SK-MEL-5 (cell line): ENCODE measurements at places on chromosomes 3 and 15.

DNA sequence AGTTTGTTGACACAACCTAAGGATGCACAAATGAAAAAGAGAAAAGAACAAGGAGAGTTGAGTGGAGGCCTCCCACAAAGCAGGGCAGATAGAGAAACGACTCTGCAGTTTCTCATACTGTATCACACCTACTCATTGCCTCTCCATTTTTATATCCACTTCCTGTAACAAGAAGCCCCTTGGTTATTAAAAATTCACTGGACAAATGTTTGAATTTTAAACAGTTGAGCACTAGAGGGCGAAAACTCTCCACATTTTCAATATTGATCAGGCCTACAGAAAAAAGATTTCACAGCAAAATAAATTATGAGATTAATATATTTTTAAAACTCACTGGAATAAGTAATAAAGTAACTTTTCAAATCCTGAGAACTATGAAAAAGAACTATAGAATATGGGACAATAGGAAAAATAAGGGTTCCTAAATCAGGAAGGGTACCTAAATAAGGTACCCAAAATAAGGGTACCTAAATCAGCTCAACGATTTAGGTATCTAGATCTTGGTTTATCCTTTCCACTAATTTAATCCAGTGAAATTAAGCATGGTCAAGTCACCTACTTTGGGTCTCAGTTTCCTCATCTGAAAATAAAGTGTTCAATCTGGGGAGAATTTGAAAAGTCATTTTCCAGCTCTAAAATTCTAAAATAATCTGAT is 47.0 kb upstream of the PPIB start:
- DNase-seq: peak; percentile 74

- no peak for DNase-seq
Measured at GRCh38 chr3:192229866-192230265, 497.5 kb downstream of the FGF12 start.

DNA sequence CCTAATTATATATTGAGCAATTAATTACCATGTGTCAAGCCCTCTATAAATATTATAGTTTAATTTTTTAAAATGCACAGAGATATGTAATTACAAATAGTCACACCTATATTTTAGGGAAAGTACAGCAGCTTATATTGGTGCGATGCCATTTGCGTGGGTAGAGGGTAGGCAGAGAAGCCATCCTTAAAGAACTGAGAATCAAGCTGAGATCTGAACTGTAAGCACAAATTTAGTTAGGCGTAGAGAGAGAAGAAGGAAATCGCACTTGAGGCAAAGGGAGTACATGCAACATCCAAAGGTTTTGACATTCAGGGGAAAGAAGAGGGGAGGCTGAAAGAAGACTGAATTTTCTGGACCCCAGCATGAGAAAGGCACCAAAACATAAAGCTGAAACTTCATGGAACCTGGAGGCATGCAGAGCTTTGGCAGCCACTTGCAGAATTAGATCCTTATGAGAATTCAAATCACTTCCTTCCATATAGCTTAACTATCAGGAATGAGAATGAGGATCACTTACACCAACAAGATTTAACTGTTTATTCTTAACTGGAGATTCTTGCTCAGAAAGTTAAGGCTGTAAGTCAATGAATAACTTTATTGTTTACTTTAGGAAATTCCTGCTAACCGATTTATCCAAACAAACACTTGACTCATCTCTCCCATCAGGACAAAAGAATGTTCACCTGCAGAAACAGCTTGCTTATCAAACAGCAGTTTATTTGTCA is 114.3 kb downstream of the TGFBR2 start:
- DNase-seq: no peak

GRCh38 chr3:43736558-43737440 is 46.1 kb downstream of the ABHD5 start:
- DNase-seq: no peak

DNA sequence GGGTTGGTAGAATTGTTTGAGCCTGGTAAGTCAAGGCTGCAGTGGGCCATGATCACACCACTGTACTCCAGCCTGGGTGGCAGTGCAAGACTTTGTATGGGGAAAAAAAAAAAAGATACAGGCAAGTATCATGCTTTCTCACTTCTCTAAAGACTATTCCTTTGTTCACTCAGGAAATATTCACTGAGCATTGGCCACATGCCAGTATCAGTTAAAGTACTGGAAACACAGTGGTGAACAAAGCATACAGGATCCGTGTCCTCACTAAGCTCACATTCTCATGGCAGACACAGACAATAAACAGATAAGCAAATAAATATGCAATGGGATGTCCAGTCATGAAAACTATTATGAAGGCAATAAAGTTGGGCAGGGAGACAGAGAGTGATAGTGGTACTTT is 5.1 kb upstream of the MTHFS start:
- peak; percentile 72 for DNase-seq

- DNase-seq: no peak
Measured at GRCh38 chr3:171057072-171057471, 30.6 kb upstream of the SLC2A2 start.

GRCh38 chr15:101522621-101523559 is 33.4 kb upstream of the PCSK6 start:
- DNase-seq: no peak

DNA sequence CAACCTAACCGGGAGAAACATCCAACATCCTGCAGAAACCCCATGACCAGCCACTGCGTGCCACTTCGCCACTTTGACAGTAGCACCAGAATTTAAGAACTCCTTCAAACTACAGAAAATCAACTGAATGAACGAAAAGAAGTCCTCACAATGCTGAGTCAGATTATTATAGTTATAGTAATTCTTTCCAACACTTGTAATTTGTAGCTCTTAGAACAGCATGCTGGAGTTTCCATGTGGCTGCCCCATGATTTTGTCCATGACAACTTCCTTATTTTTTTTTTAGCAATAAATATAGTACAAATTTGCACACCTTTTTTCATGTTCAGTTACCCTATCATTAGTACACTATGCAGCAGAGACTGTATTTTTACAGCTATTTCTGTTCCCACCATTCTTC is 26.1 kb upstream of the SSR3 start:
- no peak for DNase-seq

GRCh38 chr3:47469616-47470015 is 6.1 kb downstream of the SCAP start:
- no peak for DNase-seq

- no peak for DNase-seq
Measured at GRCh38 chr15:79967298-79968182, 3.5 kb downstream of the BCL2A1 start.

DNA sequence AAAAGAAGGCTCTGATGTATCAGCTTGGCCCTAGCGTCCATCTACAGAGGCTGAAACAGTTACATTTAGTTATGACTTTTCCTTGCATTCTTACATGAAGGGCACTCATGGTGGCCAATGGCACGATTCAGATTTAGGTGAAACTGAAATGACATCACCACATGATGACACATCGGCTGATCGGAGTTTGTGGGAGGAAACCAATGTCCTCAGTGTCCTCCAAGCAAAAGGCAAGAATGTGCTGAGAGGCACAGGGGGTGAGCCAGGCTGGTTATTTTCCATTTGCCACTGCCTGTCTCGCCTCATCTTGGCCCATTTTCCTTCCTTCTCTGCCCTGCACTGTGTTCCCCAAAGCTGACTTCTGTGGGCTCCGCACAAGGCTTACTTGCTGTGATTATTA is 34.4 kb downstream of the TARS3 start:
- DNase-seq: no peak

GRCh38 chr3:143775459-143775858 is 72.8 kb downstream of the SLC9A9 start:
- DNase-seq: peak; percentile 65

- no peak for DNase-seq
Measured at GRCh38 chr3:119015942-119016341, 18.7 kb downstream of the IGSF11 start.

GRCh38 chr3:111981457-111981763 is 2.6 kb downstream of the ABHD10 start:
- DNase-seq: no peak

DNA sequence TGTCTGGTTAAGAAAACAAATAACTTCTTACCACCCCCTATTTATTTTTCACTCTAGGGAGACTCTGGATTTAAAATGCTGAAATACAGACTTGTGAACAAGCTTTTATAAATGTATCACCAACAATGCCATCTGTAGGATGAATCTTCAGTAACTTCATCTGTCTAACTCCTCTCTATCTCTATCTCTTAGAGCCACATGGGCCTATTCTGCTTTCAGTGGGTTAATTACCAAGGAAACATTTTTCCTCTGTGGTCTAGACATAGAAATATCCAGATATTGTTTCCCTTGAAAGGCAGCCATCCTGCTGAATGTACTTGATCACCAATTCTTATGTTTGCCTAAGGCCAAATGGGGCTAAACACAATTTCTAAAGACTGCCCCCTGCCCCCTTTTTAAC is 167.6 kb upstream of the COL8A1 start:
- DNase-seq: no peak

DNA sequence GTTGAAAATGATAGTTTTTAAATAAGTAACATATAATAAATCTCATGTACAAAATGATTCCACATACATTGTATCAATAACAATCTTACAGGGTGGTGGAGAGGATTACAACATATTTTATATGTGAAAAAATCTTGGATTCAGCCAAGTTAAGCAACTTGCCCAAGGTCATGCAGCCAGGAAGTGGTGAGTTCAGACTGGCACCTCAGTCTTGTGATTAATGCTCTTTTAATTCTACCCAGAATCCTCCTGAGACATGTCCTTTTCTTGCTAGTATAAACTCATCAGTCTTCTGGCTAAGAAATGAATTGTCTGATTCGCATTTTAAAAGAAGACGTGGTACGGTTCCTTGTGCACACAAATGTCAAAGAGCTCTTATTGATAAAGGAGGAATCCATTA is 4.5 kb upstream of the MYRIP start:
- peak; percentile 32 for DNase-seq

DNA sequence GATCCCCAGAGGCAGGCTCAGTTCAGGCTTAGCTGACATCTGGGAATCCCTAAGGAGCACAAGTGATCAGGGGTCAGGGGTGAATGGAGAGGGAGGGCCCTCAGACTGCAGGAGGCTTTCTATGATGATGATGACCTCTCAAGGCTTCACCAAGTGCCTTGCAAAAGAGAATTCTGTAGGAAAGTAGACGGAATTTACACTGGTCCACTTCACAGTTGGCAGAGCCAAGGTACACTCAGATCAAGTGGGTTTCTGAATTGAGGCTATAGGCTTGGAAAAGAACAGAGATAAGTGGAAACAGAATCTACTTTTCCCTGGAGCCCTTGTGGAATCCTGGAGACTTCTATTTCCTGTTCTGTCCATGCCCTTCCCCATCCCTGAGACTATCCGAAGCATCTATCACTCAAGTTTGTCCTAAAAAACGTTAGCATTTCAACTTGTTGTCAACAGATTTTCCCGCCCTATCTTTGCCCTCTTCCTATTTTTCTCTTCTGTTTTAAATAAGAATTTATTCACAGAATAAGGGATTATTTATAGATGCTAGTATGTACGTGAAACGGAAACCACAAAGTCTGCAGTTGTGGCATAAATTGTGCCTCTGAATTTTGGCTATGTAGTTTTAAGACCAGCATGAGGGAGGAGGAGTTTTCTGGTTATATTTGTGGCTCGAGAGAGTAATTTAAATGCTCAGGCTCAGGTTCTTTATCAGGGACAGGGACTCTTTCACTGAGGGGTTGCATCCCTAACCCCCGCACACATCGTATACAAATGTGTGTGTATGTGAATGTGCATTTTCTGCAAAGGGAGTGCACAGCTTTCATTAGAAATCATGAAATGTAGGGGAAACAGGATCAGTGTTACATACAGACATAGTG is 12.8 kb downstream of the GCSAM start:
- no peak for DNase-seq

GRCh38 chr3:44913868-44914468 is 39.6 kb downstream of the TGM4 start:
- DNase-seq: peak; percentile 76

- DNase-seq: no peak
Measured at GRCh38 chr3:100932491-100932890, 60.7 kb downstream of the ABI3BP start.

GRCh38 chr3:20924646-20925385 is 738.8 kb upstream of the SGO1 start:
- peak; percentile 80 for DNase-seq

GRCh38 chr3:72891053-72891855 is 3.4 kb downstream of the GXYLT2 start:
- peak; percentile 87 for DNase-seq

DNA sequence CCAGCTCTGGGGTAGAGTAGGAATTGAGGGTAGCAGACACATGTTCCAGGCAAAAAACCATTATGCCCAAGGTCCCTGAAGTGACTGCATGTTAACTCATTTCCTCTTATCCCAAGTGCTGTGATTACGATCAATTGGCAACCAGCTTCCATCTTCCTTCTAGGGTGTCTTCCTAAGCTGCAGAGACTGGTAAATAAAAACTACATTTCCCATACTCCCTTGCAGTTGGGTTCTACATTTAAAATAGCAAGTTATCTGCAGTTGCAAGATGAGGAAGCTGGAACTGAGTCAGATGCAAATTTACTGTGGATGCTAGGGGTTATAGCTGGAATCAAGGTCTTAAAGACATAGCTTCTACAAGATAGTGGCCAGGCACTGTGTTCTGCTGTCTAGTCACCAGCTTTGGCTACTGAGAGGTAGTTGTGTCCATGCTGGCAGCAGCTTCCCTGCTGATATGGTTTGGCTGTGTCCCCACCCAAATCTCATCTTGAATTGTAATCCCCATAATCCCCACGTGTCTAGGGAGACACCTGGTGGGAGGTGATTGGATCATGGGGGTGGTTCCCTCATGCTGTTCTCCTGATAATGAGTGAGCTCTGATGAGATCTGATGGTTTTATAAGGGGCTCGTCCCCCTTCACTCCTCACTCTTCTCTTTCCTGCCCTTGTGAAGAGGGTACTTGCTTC is 51.3 kb upstream of the FBN1 start:
- no peak for DNase-seq

- DNase-seq: no peak
Measured at GRCh38 chr15:42068601-42069000, 25.8 kb downstream of the PLA2G4D start.

GRCh38 chr15:81740416-81740815 is 305.4 kb downstream of the MEX3B start:
- no peak for DNase-seq

GRCh38 chr3:124907957-124908356 is 20.8 kb upstream of the ITGB5 start:
- no peak for DNase-seq

DNA sequence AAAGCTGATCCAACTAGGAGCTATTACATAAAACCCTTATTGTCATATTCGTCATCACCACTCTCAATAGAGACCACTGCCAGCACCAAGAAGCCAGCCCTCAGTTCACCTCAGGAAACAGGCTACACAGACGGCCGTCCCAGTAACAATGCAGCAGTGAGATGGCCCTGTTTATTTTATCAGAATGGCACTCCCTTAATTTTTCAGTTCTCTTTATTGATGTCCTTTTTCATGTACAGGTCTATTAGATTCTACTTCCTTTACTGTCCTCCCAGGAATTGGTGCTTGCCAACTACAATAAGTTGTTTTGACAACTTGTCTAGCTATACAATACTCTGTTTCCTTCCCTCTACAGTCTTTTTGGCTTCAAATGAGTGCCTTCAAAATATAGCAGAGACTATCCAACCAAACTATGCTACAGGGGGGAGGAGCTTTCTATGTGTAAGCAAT is 272.5 kb downstream of the ZBTB20 start:
- no peak for DNase-seq

GRCh38 chr3:56954125-56954524 is 106.3 kb upstream of the SPATA12 start:
- DNase-seq: no peak

GRCh38 chr3:194091141-194091540 is 44.8 kb upstream of the HES1 start:
- no peak for DNase-seq
